Stomach (tissue), 19 donors: ENCODE measurements at places on chromosomes 1 and 21. TPM values are rescaled to one million over a fixed set of nuclear protein-coding genes. Genes with fewer than 3 reads are reported as not detected.

- no peak overlapping the region for H3K4me3 ChIP-seq
- H3K27ac ChIP-seq, result no peak overlapping the region
- no peaks in the 10 kb centered on the region for H3K4me1 ChIP-seq
- DNase-seq, result no peak
Measured at GRCh38 chr1:113993072-113993471, 13.8 kb downstream of the OLFML3 start.

The ANGPTL1 gene
- total RNA-seq, result 14.8 TPM

DNA sequence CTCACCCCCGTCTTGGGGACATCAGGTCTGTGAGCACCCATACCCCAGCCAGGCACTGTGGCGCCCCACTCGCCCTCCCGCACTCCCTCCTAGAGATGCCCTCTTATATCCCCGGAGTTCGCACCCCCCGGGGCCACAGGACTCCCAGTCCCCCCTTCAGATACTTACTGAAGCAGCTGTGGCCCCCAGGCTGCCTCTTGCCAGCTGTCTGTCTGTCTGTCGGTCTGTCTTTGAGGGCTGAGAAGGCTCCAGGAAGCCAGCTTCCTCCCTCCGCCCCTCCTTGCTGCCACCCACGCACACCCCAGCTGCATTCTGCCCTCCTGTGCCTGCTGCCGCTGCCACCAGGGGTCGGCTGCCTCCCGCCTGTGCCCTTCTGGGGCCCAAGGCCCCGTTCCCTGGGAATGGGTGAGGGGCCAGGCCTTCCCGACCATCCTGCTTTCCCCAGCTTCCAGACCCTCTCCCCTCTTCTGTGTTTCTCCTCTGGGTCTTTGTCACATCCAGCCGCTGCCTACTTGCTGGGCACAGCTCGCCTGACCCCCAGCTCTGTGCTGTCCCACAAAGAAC, at the start of gene PTPN7:
TSS of gene PTPN7 (minus strand) at position 226 of the 564 bp plus-strand sequence. CDS start 1,200 bp downstream, outside the sequence.
- no peaks in the 10 kb centered on the region for H3K27me3 ChIP-seq
- H3K4me1 ChIP-seq, result peaks cover 5% of the 10 kb centered on the region
- no peaks in the 10 kb centered on the region for H3K36me3 ChIP-seq
- peak within 1 kb of the TSS; percentile 84 for H3K27ac ChIP-seq
- peak; percentile 39 for DNase-seq

The ANGPTL3 gene
- not detected for total RNA-seq

The SESN2 gene
- total RNA-seq, result 3.3 TPM

The OR14A16 gene
- not detected for total RNA-seq

The NSUN4 gene
- 56.7 TPM for total RNA-seq

The FASLG gene
- not detected for total RNA-seq
